Activated T-helper 1 cell treated with Interleukin-2 at 50 U/mL for 16 hours (primary cell): ENCODE measurements at places on chromosomes 16 and 17.

- DNase-seq, result no peak
Measured at GRCh38 chr16:60582528-60582927, 1453.7 kb downstream of the CDH8 start.

- DNase-seq, result no peak
Measured at GRCh38 chr16:46620266-46621005, 743 bp downstream of the SHCBP1 start.

DNA sequence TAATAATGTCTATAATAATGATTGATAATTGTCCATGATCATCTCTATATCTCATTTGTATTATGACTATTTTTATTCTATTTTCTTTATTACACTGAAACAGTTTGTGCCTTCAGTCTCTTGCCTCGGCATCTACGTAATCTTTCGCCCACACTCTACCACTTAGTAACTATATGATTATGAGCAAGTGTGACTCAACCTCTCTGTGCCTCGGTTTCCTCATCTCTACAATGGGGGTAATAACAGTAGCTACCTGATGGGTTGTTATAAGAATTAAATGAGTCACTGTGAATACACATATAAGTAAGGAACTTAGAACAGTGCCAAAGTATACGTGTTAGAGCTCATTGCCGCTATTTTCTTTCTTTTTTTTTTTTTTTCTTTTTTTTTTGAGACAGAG, 3.7 kb upstream of the SLC16A11 start:
- no peak for DNase-seq

- no peak for DNase-seq
Measured at GRCh38 chr17:6796017-6796886, 20.2 kb downstream of the FBXO39 start.

DNA sequence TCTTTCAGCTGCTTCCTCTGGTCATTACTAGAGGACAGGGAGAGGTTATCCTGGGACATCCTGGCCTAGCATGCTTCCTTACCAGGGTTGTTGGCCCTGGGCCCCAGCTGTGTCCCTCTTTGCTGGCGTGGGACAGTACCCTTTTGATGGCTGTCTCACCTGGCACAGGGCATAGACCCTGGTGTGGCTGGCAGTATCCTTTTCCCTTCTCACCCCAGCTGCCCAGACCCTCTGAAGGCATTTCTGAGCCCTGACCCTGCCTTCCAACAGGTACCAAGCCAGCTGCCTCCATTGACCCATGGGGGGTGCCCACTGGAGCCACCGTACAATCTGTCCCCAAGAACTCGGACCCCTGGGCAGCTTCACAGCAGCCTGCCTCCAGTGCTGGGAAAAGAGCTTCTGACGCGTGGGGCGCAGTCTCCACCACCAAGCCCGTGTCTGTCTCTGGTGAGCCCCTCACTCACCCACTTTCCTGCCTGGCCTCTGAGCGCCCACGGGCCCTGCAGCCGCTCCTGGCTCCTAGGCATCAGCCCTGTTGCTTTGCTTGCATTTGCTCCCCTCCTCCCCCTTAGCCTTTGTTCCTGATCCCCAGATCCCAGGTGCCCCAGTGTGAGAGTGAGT, 34.0 kb downstream of the B9D1 start:
- no peak for DNase-seq

- no peak for DNase-seq
Measured at GRCh38 chr17:28597606-28598383, 1.0 kb downstream of the SPAG5 start.
